ENCODE measurements at places on chromosomes 5 and 9.

- peak; percentile 64 for DNase-seq
These were observed 4.0 kb upstream of the NIPSNAP3A start for GRCh38 chr9:104743376-104743985.

DNA sequence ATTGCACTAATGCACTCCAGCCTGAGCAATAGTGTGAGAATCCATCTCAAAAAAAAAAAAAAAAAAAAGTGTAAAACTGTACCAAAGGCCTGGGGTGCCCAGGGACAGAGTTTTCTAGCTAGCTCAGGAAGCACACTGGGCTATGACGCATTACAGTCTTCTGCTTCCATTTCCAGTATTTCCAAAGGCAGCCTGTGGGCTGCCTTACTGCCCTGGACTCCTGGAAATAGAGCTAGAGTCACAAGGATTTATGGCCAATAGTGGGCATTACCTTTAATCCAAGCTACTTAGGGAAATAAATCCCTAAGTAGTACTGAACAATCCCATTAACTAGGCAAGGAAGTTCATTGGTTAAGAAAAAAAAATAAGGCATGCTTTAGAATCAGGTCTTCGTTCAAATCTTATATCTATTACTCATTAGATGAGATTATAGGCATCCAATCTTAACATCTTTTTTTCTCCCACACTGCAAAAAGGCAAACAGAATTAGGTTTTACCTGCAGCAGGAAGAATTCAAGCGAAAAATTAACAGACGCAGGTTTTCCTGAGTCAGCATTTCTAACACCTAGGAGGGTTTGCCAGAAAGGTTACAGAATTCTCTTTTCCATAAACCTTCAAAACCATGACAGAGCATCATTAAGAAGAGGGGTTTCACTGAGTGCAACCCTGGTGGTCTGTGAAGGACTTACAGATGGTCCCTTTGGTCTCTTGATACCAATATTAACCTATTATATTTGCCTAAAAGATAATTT is 85.6 kb upstream of the CCDC112 start:
- no peak for DNase-seq

- no peak for DNase-seq
These were observed 509.4 kb downstream of the IRX1 start for GRCh38 chr5:4104831-4105597.

GRCh38 chr5:131357739-131358561 is 94.1 kb downstream of the CDC42SE2 start:
- no peak for DNase-seq

DNA sequence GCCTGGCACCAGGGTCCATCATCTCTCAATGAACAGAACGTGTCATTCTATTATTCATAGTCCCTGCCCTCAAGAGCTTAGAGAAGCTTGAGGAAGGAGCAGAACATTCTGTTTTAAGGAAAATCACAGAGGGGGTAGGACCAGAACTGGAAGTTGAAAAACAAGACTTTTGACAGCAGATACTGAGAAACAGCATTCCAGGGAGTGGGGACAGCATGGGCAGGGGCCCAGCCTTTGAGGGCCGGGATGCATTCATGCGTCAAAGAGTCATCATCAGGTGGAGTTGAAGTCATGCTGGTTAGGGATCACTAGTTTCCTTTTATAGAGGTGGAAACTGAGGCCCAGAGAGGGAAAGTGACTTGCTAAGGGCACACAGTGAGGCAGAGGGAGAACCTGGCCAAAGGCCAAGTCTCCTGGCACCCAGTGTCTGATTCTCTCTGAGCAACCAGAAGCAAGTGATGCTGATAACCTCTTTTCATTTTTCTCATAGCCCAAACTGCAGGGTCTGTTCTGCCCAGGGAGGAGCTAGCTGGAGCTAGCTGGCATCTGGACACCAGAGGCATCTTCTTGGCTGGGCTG is 41.5 kb upstream of the STXBP1 start:
- no peak for DNase-seq

DNA sequence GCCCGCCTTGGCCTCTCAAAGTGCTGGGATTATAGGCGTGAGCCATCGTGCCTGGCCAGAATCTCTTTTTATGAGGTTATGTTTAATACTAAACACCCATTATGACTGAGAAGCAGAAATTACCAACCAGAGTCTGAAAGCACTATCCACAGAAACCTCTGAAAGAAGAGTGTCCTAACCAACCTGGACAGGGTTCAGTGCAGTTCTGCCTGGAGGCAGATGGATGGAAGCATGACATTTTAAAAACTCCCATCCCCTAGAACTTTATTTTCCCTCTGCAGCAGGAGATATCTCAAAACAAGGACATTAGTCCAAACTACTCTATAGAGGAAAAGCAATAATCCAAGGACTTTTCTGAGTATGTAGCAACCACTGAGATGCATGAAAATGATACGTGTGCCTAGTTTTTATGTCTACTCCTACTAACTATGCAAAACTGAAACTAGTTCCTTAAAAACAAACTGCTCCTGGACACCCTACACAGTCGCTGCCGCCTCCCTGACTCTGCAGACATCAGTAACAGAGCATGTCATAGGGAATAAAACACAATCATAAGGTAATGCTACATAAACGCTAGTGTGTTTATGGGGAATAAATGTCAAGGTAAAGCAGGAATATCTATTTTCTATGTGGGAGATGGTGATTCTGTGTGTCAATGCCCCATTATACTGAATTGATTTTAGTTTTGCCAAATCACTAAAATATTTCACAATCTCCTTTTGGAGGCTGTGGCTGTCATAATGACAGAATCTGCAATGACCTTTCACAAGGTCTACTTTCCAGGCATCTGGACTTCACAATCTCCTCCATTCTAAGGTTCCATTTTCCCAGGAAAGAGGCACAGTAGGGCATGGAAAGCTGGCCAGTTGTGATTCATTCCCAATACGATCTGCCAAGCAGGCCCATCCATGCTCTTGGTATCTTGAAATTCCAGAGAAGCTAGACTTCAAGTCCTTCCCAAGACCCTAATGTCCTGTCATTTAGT is 122.8 kb downstream of the SIL1 start:
- no peak for DNase-seq

DNA sequence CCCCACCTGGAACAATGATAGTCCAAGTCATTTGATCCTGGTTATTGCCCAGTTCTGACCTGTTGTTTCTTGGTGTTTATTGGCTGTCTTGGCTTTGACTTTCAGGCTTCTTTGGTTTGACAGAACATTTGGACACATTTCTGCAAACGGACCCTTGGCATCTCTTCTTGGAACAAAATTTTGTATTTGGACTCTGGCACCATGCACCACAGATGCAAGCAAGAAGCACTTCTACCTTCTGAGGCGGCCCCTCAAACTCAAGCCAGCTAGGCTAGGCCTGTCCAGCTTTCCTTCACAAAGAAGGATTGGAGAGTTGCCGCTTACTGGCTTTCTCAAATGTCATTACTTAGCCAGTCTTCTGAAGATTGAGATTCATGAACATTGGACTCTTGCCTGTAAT is 23.1 kb upstream of the FGF10 start:
- DNase-seq: no peak

DNA sequence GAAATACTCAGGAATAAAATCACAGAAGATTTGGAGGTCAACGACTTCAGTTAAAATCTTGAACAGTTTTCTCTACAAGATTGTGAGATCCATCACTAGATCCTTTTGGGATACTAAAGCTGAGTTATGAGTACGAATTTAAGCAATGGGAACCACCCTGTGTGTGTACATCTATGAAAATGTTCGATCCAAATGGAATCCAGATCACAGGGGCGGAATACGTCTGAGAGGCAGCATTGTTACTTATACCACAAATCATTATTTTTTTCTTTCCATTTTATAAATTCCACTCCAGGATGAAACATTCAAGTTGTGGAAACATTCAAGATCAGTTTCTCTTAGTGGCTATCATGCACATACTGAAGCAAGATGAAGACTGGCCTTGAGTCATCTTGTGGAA is 239.3 kb upstream of the PAPPA start:
- no peak for DNase-seq

- peak; percentile 93 for DNase-seq
These were observed 23.4 kb downstream of the CORO2A start for GRCh38 chr9:98168941-98169488.

DNA sequence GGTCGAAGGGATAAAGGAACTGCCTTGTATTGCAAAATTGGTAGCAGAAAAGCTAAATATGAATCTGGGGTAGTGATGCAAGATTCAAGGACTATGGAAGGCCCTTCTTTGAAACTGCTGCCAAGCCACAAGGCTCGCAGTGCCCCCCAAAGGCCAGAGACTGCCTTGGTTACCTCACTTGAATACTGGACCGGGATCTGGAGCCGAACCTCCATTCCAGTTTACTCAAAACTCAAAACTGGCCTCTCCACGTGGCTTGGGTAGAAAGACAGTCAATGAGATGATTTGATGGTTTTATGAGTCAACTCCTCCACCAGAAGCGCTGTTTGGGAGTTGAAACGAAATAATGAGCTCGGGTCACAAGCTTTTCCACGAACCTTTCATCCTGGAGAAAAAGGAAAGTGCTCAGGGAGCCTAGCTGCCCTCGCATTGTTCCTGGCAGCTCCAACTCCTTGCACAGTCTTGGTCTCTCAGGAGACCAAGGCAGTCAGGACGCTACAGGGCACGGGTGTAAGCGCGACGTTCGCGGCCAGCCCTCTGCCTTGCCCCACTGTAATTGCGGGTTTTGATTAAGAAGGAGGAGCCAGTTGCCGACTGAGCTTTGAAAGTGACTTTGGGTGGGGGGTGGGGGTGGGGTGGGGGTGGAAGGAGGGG is 2.8 kb downstream of the ST8SIA4 start:
- no peak for DNase-seq

DNA sequence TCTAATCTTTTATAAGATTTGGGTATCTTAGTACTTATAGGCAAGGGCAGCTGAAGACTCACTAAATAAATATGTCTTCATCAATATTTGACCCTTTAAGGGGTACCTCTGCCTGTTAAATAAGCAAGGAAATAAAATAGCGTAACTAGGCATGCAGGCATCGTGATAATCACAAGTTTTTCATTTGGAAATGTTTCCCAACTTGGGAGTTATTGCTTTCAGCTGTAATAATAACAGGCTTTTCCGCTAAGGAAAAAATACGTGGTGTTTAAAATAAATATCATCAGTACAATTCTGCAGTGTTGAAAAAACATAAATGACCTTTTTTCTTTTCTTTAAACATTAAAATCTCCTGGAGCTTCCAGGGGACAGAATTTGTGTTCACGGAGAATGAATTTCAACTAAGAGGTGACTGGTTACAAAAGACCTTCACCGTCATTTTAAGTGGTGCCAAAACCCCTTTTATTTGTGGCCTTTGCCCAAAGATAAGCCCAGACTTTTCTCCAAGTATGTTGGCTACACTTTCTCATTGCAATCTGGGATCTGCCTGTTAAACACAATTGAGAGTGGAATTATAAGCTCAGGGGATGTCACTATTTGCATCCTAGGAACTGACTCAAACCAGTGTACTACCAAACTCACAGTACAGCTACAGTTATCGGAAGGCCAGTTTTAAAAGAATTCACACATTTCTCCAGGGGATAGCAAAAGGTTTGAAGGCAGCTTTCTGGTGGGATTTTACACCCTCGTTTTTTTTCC is 218.6 kb downstream of the FBXL7 start:
- no peak for DNase-seq

DNA sequence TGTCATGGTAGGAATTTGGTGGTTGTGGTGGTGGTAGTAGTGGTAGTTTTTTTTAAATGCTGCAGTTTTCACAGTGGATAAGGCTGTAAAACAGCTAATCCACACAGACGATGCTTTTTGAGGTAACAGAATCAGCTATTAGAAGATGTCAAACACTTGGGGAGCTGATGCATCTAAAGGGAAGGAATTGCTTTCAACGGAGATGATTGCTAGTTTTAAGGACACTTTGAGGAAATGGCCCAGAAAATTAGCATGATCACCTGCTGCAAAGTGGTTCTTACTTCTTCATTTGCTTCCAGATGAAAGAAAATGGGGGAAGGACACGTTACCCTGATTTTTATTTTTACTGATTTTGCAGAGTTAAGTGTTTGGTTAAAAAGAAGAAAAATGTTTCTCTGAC is 178.2 kb upstream of the ATP10B start:
- DNase-seq: no peak

DNA sequence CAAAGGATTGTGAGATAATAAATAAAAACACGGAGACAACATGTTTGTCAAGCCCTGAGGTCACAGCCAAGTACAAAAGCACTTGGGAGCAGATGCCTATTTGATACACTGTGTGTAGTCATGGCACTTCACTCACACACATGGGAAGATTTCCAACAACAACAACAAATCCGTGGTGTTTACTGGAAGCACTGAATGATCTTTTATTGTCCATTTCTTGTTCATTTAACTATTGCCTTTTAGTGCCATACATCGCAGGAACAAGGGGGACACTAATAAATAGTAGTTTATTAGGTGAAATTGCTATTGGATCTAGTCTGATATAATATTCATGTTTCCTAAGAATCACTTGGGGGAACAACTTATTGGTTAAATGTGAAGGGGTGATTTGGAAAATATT is 20.4 kb upstream of the GDNF start:
- DNase-seq: no peak

- DNase-seq: no peak
These were observed 70.8 kb upstream of the COL5A1 start for GRCh38 chr9:134570711-134571325.

- DNase-seq: no peak
These were observed 92.6 kb downstream of the CWC27 start for GRCh38 chr5:64861281-64861680.

GRCh38 chr9:34624475-34625185 is 4.2 kb downstream of the ARID3C start:
- DNase-seq: no peak

- DNase-seq: no peak
These were observed 18.5 kb upstream of the NTNG2 start for GRCh38 chr9:132143359-132143758.

GRCh38 chr9:88072831-88073375 is 65.4 kb downstream of the SPATA31C2 start:
- no peak for DNase-seq

- no peak for DNase-seq
These were observed 39.5 kb downstream of the PLPP1 start for GRCh38 chr5:55495216-55495615.

- DNase-seq: peak; percentile 45
These were observed 1.9 kb upstream of the IDNK start for GRCh38 chr9:83620841-83621636.

- DNase-seq: no peak
These were observed 50.4 kb downstream of the CYSTM1 start for GRCh38 chr5:140225396-140225795.

DNA sequence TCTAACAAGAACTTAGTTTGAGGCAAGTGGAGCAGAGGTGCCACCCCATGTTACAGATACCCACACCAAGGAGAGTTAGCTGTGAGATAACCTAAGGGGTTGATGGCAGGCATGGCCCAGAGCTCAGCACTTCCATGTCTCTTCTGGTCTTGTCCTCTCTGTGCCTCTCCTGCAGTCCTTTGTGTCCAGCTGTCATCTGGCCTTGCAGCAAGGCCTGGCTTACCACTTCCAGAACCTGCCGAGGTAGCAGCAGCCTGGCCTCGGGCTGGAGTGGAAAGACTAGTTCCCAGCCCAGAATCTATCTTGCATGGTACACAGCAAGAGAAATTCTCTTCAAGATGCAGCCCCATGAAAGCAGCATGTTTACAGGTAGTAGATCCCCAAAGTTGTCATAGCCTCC is 41.5 kb downstream of the PIP5K1B start:
- DNase-seq: no peak

GRCh38 chr5:95217351-95217750 is 67.5 kb downstream of the MCTP1 start:
- DNase-seq: no peak
